CD4-positive, alpha-beta T cell treated with Interferon alpha-2 for 1 hour (primary cell): ENCODE measurements at places on chromosomes 4 and X.

DNA sequence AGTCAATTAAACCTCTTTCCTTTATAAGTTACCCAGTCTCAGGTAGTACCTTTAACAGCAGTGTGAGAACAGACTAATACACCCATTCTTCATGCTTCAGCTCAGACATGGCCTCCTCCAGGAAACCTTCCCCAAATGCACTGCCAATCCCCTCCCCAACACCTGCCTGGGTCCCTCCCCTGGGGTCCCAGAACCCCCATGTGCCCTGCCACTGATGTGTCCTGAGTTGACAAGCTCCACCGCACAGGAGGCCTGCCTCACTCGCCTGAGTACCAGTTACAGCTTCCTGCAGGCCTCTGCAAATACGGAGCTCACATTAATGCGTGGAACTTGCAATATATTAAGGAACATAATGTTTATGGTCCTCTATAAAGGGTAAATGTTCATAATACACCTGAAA is 34.9 kb upstream of the CRMP1 start:
- DNase-seq: no peak

DNA sequence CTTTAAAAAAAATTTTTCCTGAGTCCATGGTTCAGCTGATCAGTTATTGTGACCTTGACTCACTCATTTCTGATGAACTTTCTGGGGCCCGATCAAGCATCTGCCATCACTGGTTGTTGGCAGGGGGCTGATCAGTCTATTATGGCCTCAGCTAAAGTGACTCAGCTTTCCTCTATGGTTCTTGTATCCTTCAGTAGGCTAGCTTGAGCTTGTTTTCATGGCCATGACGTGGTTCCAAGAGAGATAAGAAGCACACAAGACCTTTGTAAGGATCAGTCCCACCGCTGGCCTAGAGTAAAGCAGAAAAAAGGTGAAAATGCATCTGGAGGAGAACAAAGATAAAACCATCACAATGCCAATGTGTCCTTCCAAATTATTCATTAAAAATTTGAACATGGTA is 29.8 kb upstream of the EPGN start:
- no peak for DNase-seq

GRCh38 chrX:71870208-71871098 is 40.2 kb upstream of the NHSL2 start:
- no peak for DNase-seq

DNA sequence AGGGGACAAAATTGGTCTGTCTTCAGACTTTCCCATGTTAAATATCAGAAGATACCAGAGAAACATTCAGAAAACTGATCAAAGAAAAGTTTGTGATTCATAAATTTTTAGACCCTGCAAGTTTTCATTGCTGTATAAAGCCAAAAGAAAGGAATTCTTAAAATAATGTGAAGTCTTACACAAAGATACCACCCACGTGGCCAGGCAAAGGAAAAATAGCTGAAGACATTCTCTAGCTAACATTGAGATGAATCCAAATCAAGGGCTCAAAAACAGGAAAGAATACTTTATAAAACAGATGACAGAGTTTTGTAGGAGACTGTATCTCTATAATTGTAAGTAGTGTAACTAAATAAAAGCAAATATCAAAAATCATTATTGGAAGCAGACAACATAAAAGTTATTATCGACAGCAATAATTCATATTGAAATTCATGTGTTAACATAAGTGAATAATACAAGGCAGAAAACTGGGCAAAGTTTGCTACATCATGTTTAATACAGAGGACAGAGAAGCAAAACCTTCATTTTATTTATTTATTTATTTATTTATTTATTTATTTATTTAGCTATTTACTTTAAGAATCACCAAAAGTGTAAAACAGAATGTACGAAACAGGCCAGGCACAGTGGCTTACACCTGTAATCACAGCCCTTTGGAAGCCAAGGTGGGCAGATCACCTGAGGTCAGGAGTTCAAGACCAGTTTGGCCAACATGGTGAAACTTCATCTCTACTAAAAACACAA is 204.6 kb upstream of the SLIT2 start:
- DNase-seq: no peak

DNA sequence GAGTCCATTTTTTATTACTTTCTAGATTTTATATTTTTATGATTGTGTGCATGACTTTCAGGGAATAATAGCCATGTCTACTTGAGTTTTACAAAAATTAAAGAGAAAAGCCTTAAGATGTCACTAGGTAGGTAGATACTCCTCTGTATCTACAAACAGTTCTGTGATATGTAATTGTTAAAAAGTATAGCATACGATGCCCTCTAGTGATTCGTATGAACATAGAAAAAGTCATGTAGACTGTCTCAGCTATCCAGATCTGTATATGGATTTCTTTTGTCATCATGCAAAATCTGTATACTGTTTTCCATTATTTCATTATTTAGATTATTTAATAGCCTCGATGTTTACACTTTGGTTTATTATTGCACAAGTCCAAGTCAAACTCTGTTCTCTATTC is 856.6 kb downstream of the CENPC start:
- no peak for DNase-seq

DNA sequence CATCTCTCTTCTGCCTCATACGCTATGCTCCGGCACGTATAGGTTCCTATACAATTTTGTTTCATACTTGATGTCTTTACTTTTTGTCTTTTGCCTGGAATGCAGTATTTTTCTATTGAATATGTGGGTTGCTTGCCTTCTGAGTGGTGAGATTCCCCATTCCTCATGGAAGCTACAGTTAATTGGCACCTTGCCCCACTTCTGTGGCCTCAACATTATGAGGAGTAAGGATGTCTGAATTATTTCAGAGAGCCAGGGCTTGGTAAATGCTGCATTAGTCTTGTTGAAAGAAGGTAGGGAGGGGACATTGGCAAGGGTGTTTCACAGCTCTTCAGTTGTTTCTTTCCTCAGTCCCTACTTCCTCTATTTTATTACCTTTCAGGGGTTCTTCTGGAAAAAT is 23.0 kb downstream of the CDKL5 start:
- no peak for DNase-seq

DNA sequence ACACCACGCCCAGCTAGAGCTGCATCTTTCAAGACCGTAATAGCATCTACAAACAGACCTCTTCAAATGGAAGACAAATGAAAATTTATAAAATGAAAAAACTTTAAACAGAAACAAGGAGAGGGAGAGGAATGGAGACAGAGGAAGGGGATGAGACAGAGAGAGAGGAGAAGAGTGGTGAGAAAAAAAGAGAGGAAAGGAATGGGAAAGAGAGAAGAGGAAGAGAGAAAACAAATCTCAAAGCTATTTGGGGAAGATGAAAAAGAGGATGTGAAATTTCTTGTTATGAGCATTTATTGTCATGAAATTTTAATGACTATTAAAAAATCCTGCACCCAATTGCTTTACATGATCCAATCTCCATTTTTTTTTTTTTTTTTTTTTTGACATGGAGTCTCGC is 726.9 kb downstream of the GRID2 start:
- no peak for DNase-seq

- DNase-seq: no peak
Measured at GRCh38 chr4:114690571-114690970, 92.0 kb downstream of the UGT8 start.

- DNase-seq: peak; percentile 76
Measured at GRCh38 chr4:77095101-77095821, 19.5 kb upstream of the CCNI start.

DNA sequence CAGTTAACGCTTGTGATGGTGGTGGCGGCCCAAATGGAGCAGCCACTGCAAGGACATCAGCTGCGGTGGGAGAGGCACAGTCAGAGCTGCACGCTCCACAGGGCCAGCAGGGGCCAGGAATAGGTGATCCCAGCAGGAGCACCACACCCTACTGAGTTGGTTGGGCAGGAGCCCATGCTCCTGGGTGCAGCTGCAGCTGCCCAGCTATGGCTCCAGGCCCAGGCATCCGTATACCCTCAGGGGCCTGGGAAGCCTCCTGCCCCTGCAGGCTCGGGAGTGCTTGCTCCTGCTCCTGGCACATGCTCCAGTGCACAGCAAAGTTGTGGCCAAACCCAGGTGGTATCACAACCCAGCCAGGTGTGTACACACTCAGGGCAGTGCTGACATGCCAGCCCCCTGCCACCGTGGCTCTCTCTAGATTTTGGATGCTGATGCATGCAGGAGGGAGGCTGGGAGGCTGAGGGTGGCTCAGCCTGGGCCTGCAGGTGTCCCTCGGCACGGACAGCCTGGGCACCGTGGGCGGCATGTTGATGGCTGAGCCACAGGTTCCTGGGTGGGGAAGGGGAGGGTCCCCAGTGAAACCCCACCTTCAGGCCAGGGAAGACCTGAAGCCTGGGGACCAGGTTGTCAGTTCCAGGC is 150.2 kb downstream of the CXXC4 start:
- DNase-seq: no peak

GRCh38 chr4:102625232-102625930 is 124.2 kb downstream of the NFKB1 start:
- peak; percentile 75 for DNase-seq

DNA sequence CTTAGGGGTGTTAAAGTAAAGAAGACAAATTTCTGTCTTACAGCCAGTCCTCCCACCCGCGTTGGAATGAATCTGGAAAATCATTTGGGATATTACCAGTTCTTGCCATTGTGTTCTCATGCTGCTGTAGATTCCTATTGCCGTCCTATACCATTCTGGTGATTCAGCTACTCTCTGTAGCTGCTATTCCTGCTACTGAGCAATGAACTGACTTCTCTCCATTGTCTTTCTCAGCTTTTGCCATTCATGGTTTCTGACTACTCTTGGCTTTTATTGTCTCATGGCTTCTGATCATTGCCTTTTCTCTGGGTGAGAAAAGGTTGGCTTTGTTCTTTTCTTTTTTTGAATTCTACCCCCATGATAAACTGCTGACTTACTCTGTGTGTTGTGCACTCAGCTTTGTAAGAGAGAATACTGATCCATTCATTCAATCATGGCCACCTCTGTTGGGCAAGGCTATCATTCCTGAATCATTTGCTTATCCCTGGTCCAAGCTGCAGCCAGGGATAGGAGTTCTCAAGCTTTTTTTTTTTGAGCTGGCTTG is 27.7 kb upstream of the METAP1 start:
- DNase-seq: no peak

DNA sequence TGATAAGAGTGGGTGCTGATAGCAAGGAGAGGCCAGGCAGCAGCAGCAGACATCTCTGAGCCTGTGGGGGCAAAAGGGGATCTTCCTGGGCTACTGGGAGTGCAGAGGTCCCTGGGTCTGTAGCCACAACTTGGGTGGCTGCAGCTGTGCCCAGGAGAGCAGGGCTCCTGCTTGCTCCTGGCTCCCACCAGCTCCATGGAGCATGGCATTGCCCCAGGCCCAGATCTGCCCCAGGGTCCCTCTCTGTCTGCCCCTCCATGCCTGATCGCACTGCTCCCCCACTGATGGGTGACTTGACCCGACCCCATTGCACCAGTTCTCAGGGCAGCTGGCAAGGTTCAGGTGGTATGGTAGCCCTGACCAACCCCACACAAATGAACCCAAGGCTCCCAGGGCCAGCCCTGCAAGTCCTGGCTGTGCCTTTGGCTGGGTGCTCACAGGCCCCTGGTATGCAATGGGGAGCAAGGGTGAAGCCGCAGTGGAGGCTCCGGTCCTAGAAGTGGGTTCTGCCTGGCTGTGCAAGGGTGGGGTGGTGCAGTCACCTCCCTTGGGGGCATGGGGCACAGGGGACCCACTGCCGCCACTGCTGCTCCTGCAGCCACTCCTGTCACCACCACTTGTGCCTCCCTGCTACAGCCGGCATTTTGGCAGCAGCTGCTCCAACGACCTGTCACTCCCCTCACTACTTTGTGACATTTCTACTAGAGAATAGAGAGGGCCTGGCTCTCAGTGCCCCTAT is 184.9 kb downstream of the NPFFR2 start:
- no peak for DNase-seq

DNA sequence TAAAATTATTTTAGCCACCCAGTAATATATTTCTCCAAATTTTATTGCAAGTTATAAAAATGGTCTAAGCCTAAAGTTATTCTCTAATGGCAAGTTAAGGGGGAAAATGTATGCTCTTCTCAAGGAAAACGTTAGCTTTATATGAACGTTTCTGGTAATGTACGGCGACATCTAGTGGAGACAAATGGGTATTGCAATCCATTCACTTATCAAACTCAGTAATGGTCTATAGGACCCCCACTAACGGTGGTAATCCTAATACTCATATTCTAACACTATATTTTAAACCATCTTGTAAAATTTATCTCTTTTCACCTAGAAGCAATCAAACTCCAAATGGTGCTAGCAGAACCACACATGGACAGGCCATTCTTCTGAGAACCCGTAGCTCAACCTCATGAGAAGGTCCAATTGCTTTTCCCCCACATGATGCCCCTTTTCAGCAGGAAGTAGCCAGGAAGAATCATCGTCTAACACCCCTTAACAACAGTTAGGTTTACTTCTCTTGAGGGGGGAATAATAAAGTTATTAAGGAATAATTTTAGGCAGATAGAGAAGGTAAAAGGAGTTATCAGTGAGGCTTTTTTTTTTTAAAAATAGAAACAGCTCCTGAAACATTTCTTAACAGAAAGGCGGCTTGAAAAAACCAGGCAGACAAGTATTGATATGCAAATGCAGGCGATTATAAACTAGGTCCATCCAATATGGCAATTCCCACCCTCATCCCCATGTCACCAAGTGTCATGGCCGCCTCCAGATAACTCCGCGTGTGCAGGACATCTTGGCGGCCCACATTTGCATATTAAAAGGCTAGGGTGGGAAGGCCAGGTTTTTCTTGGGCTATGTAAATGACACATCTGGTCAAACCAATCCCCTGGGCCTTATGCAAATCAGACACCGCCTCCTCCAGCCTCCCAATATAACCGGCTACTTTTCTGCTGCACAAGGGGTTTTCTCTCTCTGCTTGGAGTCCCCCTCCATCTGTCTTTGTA is 35.0 kb downstream of the NUDT11 start:
- DNase-seq: peak; percentile 28

DNA sequence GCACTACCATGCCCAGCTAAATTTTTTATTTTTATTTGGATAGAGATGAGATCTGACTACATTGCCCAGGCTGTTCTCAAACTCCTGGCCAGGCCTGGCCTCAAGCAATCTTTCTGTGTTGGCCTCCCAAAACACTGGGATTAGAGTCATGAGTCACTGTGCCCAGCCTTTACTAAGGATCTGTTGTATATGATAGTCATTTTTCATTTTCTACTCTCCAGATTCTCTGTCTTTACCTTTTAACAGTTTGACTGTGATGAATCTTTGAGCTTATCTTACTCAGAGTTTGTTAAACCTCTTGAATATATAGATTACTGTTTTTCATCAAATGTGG is 161.8 kb downstream of the FNIP2 start:
- no peak for DNase-seq
